ENCODE measurements at places on chromosomes 7 and 10.

DNA sequence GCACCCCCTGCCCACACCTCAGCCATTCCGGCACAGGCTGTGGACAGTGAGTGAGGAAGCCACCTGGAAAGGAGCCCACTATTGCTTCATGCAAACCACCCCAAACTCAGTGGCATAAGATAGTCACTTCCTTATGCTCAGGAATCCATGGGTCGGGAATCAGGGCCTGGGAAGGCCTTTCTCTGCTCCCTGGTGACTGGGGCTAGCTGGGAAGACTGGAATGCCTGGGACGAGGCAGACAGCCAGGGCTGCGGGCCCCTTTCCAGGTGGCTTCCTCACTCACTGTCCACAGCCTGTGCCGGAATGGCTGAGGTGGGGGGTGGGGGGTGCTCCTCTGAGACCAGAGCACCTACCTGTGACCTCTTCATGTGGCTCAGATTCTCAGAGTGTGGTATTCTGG lies 74.1 kb upstream of the GRB10 start:
- H3K27ac ChIP-seq: no peak overlapping the region
- no peak for DNase-seq
- no peak overlapping the region for H3K4me3 ChIP-seq
- H3K27me3 ChIP-seq: peaks cover 20% of the 10 kb centered on the region

- no peak overlapping the region for H3K4me3 ChIP-seq
- no peak for DNase-seq
- H3K27ac ChIP-seq: no peak overlapping the region
- no peaks in the 10 kb centered on the region for H3K4me1 ChIP-seq
- no peaks in the 10 kb centered on the region for H3K27me3 ChIP-seq
- H3K36me3 ChIP-seq: peaks cover 4% of the 10 kb centered on the region
These were observed 189.7 kb downstream of the TCF7L2 start for GRCh38 chr10:113139699-113140098.

DNA sequence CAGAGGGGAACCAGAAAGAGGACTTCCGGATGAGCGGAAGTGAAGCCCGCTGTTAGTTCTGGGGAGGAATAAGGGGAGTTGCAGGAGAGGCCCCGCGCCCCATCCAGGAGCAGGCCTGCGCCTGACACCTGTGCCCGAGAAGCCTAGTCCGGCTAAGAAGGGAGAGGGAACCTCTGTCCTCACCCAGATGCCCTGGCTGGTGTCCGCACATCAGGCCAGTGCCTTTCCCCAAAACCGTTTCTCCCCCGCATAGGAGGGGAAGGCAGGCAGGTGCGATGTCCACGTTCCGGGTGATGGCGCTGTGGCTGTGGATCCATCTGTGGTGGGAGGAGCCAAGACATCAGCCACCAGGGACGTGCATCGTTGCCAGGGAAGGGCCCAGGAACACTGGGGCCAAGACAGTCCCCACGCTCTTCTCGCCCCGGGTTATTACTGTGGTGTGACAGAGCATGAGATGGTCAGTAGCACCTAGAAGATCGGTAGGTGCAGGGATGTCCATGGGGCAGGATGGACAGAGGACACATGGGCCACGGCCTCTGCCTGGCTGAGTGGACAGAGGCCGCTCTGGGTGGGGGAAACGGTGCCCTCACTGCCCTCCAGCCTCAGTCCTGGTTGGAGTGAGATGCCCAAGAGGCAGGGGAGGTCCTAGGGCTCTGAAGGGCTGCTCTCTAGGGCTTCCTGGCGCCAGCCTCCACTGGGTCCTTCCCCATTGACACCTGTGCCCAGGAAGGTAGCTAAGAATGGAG lies 262.7 kb downstream of the CELF2 start:
- H3K27me3 ChIP-seq: no peaks in the 10 kb centered on the region
- no peak overlapping the region for H3K27ac ChIP-seq
- DNase-seq: no peak
- H3K4me1 ChIP-seq: peaks cover 25% of the 10 kb centered on the region
- peaks cover 88% of the 10 kb centered on the region for H3K36me3 ChIP-seq
- H3K4me3 ChIP-seq: no peak overlapping the region

DNA sequence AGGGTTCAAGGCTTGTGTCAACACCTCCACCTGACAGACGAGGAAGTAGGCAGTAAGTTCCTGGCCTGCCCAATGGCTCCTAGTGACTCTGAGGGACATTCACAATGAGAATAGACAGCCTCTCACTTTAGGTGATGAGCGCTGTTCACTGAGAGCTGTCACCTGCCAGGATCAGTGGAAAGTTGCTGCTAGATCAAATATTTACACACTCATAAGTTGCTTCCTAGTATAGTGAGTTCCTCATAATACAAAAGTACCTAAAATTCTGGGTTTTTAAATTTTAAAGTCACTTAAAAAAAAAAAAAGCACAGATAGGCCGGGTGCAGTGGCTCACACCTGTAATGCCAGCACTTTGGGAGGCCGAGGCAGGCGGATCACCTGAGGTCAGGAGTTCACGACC lies 320.8 kb downstream of the PRPF18 start:
- H3K27me3 ChIP-seq: no peaks in the 10 kb centered on the region
- DNase-seq: no peak
- no peaks in the 10 kb centered on the region for H3K36me3 ChIP-seq
- H3K27ac ChIP-seq: no peak overlapping the region
- H3K4me1 ChIP-seq: no peaks in the 10 kb centered on the region

GRCh38 chr7:44387389-44387788 lies 62.0 kb upstream of the CAMK2B start:
- H3K27ac ChIP-seq: no peak overlapping the region
- H3K4me3 ChIP-seq: no peak overlapping the region
- no peak for DNase-seq
- H3K27me3 ChIP-seq: no peaks in the 10 kb centered on the region
- H3K4me1 ChIP-seq: no peaks in the 10 kb centered on the region

DNA sequence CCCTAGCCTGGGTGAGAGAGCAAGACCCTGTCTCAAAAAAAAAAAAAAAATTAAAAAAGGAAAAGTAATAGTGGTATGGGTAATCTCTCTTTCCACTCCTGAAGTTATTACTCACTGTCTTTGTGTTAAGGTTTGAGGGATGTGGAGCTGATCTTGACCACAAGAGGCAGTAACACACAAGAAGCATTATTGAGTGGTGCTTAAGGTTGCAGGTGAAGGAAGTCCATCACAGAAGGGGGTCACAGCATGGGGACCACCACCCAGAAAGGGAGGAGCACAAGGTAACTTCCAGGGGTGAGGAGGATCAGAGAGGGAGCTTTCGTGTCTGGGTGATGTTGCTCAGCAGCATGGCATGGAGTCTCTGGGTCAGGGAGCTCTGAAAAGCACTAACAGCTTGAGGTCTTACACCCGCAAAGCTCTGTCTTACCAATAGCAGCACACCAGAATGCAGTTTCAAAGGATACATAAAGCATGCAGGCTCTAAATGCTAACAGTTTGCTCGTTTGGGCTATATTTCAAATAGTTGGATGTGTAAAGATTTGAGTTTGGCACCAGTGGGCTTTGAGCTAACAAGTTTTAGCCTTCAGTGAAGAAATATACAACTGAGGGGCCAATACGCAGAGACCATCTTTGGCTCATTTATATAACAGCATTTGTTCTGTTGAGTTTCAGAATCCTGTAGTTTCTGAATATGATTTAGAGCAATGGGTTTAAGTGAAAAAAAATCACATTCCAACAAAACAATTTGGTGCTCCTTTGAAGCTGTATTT lies 100.4 kb upstream of the DNAJC1 start:
- no peak for DNase-seq
- no peaks in the 10 kb centered on the region for H3K27me3 ChIP-seq
- H3K4me3 ChIP-seq: no peak overlapping the region
- H3K36me3 ChIP-seq: no peaks in the 10 kb centered on the region
- no peaks in the 10 kb centered on the region for H3K4me1 ChIP-seq
- no peak overlapping the region for H3K27ac ChIP-seq

- H3K27ac ChIP-seq: no peak overlapping the region
- DNase-seq: no peak
- no peaks in the 10 kb centered on the region for H3K36me3 ChIP-seq
- no peaks in the 10 kb centered on the region for H3K27me3 ChIP-seq
- H3K4me3 ChIP-seq: no peak overlapping the region
These were observed 50.7 kb downstream of the ODAD2 start for GRCh38 chr10:27948186-27948585.

DNA sequence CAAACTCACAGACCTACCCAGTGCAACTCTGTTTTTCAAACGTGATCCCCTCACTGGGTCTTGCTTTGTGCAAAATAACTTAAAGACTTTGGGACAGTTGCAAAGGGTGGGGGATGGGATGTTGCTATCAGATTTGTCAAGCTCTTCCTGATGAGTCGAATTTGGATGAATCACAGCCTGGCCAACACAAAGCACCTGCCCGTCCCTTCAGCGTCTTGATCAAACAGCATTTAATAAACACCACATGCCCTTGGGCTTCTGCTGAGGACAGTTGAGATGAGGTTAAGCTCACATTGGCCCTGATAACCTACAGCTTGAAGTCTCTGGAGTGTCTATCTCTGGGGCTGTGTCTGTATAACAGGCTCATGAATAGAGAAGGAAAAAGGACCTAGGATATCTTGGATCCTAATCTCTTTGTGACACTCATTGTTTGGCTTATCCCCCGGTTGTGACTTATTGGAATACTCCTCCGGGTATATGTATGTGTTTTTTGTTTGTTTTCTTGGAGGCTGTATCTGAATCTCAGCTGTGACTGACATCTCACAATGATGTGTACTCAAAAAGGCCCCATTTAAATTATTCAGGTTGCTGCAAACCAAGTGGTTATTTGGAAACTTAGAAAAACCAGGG lies 132.6 kb upstream of the NAMPT start:
- H3K36me3 ChIP-seq: no peaks in the 10 kb centered on the region
- no peaks in the 10 kb centered on the region for H3K4me1 ChIP-seq
- H3K27ac ChIP-seq: no peak overlapping the region

DNA sequence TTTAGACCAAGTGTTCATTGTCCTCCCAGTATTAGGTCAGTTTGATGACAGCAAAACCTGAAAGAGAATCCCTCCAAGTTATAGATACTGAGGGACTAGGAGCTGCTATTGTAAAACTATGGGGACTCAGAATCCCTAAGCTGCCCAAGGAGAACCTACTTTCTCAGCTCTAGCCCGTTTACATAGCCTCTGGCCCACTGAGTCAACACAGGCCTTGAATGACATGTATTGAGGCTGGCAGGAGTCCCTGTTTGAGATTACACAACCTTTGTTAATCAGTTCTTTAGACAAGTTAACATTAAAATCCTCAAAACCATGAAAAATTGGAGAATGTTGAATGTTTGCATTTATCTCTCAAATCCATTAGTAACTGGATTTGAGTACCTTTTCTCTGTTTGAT lies 1079.0 kb downstream of the KCNMA1 start:
- no peaks in the 10 kb centered on the region for H3K27me3 ChIP-seq
- DNase-seq: no peak
- no peaks in the 10 kb centered on the region for H3K36me3 ChIP-seq
- H3K4me3 ChIP-seq: no peak overlapping the region
- H3K27ac ChIP-seq: no peak overlapping the region

- H3K4me1 ChIP-seq: no peaks in the 10 kb centered on the region
- no peak overlapping the region for H3K4me3 ChIP-seq
- DNase-seq: peak; percentile 35
- H3K27me3 ChIP-seq: peaks cover 11% of the 10 kb centered on the region
These were observed 15.6 kb downstream of the SHH start for GRCh38 chr7:155796381-155797261.

GRCh38 chr10:97277551-97277950 lies 14.9 kb downstream of the ARHGAP19 start:
- no peaks in the 10 kb centered on the region for H3K4me1 ChIP-seq
- H3K27me3 ChIP-seq: no peaks in the 10 kb centered on the region
- H3K4me3 ChIP-seq: no peak overlapping the region
- no peak overlapping the region for H3K27ac ChIP-seq
- H3K36me3 ChIP-seq: no peaks in the 10 kb centered on the region

GRCh38 chr10:33388382-33388781 lies 53.9 kb upstream of the NRP1 start:
- H3K4me1 ChIP-seq: no peaks in the 10 kb centered on the region
- no peaks in the 10 kb centered on the region for H3K36me3 ChIP-seq
- H3K27me3 ChIP-seq: peaks cover 11% of the 10 kb centered on the region

DNA sequence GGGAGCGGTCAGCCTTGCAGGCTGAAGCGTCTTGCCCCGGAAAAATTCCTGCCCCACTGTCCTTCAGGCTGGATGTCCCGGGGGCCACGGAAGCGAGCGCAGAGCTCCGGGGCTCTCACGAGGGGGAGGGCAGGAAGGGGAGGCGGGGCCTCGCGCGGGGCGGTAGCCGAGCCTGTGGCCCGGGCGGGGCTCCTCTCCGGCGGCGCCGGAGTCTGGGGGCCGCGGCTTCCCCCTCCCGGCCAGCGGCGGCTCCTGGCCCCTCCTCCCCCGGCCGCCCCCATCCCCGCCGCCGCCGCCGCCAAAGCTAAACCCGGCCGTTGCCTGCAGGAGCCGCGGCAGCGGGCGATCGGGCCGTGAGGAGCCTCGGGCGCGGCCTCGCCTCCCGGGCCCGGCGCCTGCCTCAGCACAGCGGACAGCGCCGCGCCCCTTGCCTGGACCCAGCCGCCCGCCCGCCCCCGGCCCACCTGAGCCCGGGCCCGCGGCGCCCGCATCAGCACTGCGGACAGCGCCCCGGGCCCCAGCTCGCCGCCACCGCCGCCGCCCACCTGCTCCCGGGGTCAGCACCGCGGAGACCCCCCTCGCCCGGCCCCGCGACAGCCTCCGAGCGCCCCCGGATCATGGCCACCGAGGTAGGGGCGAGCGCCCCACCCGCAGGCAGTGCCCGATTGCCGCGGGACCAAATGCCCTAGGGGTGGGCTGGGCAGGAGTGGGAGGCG lies at the start of gene GOLGA7B:
GOLGA7B (plus strand) TSS at position 157 of the 716 bp plus-strand sequence; CDS start at position 618, 461 bp downstream.
- H3K27ac ChIP-seq: no peak within 1 kb of the TSS
- no peaks in the 10 kb centered on the region for H3K36me3 ChIP-seq

DNA sequence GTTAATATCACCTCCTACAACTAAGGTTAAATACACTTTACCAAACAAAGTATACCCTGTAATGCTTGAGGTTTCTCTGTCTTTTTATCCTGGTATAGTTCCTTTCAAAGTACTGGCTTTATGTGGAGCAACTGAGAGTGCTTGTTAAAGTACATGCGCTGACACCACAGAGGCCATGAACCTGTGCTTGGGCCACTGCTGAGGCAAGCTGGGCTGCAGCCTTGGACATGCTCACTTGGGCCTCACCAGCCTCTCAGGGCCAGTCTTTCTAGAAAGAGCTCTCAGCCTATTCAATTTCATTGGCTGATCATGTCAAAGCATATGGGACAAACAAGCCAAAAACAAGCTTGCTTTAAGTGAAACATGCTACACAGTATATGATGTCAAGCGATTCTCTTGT lies 126.1 kb upstream of the DNAJB12 start:
- H3K4me1 ChIP-seq: no peaks in the 10 kb centered on the region
- H3K27me3 ChIP-seq: no peaks in the 10 kb centered on the region
- no peaks in the 10 kb centered on the region for H3K36me3 ChIP-seq
- no peak overlapping the region for H3K4me3 ChIP-seq
- no peak for DNase-seq

- H3K4me1 ChIP-seq: no peaks in the 10 kb centered on the region
- H3K36me3 ChIP-seq: peaks cover 5% of the 10 kb centered on the region
- H3K4me3 ChIP-seq: no peak overlapping the region
- DNase-seq: no peak
These were observed 55.6 kb downstream of the NRF1 start for GRCh38 chr7:129667116-129667515.

GRCh38 chr7:121328508-121329190 lies at the start of gene WNT16:
WNT16 (plus strand) TSS chr7:121329000; CDS start chr7:121329293, 293 bp downstream.
- no peak within 1 kb of the TSS for H3K4me3 ChIP-seq
- H3K4me1 ChIP-seq: peaks cover 19% of the 10 kb centered on the region
- no peaks in the 10 kb centered on the region for H3K36me3 ChIP-seq
- no peak for DNase-seq

- H3K4me3 ChIP-seq: no peak overlapping the region
- H3K27ac ChIP-seq: no peak overlapping the region
- H3K36me3 ChIP-seq: no peaks in the 10 kb centered on the region
These were observed 78.3 kb downstream of the PROSER2 start for GRCh38 chr10:11901454-11901832.

GRCh38 chr7:8154272-8154671 lies 107.7 kb downstream of the ICA1 start:
- H3K4me3 ChIP-seq: no peak overlapping the region
- no peaks in the 10 kb centered on the region for H3K27me3 ChIP-seq
- H3K4me1 ChIP-seq: peaks cover 5% of the 10 kb centered on the region
- no peaks in the 10 kb centered on the region for H3K36me3 ChIP-seq

Measured in T-cell (primary cell).